Midbrain (tissue), 1 donor: ENCODE measurements at places on chromosomes 2 and 18.

- DNase-seq = peak; percentile 7
These were observed 6.7 kb upstream of the COMMD1 start for GRCh38 chr2:61898810-61899209.

DNA sequence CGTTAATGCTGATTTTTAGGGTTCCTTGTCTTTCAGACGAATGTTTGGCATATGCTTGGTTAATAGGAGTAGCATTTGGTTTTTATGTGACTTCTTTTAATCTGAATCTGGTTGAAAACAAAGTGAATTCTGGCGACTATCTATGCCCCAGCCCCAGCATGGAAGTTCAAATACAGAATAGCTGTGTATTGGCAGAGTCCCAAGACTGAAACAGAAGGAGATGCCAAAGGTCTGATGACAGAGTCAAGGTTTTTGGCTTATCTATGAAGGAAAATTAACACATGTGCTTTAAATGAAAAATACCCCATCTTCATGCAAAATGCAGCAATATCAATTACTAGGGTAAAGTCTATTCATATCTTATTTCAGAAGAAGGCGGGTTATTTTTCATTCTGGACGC, 734.8 kb upstream of the NXPH2 start:
- DNase-seq = no peak

GRCh38 chr2:196925768-196926561, 542 bp downstream of the PGAP1 start:
- DNase-seq = peak; percentile 77

DNA sequence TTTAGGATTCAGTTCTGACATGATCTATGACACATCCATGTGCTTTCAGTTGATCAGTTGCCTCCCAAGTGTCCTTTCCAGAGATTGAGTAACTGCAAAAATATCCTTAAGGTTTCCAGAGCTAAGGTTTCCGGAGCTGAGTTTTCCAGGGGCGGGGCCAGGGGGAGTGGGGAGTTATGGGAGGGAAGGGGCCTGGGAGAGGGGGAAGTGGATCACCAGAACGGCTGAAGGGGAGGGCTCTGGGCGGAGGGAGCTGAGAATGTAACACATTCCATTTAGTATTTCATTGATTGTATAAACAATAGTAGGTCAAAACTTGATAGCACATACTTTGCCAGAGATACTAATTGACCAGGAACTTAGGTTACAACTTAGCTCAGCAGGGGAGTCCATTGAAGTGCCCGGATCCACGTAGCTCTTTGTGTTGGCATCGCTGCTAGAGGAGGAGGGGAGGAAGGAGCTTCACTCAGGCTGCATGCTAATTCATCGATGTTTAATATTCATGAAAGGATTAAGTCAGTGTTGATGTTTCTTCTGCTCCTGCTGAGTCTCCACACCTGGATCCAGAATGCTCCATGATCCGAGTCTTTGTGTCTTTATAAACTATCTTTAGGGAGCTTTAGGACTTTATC, 289.8 kb downstream of the ALPK2 start:
- no peak for DNase-seq

DNA sequence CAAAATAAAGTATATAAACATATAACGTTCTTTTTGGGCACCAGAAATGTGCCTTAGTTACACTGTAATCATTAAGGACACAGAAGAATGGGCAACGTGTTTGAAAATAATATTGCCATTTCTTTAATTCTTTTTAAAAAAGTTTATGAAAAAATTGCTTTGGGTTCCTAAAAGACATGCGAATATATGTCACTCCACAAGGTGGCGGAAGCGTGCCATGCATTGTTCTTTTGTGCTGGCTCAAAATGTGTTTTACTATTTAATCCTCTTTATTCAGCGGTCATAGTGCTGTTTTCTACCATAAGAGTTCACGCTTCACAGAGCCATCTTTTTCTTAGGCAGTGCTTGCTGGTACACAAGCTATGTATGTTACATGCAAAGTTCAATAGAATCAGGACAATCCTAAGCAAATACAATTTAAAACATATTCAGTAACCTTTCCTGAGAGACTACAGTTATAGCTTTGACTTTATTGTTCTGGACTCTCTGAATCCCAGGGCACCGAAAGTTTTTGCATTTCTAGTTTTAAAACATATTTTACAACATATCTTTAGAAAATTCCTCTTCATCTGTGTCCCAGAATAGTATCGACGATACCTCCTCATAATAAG, 147.8 kb upstream of the ERBB4 start:
- peak; percentile 61 for DNase-seq

DNA sequence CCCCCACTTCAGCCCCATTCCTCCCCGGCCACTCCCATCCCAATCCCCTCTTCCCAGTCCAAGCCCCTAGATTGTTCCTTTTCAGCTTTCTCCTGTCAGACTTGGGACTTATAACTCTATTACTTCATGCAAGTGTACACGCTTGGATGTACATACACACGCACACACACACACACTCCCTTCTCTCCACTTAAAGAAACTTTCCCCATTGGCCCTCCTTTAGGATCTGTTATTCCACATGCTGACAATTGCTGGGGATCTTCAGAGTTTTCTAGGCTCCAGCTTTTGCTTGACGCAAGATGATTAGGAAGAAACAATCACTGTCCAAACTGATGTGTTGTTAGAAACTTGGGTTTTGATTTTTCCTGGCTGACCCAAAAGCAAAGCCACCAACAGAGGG, 75.4 kb downstream of the CDK15 start:
- DNase-seq = no peak

- no peak for DNase-seq
These were observed 90.4 kb downstream of the TMEM247 start for GRCh38 chr2:46569766-46570165.

GRCh38 chr2:33084433-33084832, 137.7 kb downstream of the LTBP1 start:
- DNase-seq = no peak

GRCh38 chr2:132725748-132726147, 55.7 kb upstream of the LYPD1 start:
- DNase-seq = no peak
